NCI-H2081 treated with DMSO at 0.1 percent for 48 hours (cell line): ENCODE measurements at places on chromosomes 4 and X.

DNA sequence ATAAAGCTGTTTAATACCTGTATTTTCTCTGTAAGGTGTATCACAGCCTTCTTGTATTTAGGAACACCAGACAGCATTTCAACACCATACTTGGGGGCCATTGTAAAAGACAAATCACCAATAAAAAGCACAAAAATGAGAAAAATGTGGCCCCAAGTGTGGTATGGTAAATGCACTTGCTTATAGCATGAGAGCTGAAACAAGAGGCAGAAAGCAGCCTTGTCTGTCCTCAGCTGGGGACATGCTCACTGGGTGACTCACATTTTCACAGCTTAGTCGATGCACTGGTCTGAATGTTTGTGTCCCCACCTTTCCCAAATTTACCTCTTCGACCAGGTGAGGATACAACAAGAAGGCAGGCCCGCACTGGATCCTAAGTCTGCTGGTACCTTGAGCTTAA lies 639.7 kb upstream of the AGA start:
- DNase-seq, result no peak

DNA sequence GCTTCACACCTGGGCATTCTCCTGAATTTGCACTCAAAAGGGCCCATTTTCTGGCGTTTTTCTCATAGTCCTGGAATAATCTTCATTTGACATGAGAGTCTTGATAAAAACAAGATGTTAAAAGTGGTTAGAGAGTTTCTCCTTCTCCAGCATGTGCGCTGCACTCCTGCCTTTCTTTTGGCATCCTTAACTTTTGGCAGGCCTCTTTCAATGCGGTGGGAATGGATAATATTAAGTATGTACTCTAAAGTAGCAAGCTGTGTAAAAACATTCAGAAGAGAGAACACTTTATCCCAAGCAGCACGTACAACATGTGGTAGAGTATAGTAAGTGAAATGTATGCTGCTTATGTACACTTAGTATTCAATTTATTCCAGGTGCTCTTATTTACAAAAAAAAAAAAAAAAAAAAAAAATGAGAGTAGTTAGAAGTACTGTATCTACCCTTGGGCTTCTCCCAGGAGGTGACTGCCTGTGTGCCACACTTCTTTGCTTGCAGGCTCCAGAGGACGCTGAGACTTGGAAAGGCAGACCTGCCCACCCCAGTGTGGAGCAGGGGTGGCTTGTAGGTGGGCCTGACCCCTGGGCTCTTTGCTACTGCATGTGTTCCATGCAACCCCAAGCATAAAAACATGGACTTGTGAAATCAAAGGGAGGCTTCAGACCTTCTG lies 3.9 kb downstream of the FGF2 start:
- DNase-seq, result no peak

DNA sequence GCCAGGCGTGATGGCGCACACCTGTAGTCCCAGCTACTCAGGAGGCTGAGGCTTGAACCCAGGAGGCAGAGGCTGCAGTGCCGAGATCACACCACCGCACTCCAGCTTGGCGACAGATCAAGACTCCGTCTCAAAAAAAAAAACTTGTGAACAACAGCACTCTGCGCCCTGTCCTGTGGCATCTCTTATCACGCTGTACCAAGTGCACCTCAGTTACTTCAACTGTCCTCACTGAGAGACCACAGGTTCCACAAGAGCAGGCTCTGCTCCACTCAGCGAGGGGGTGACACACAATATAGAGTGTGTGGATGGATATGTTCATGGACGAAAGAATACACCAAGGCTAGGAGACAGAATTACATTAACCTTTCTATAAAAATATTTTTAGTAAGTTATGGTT lies 49.3 kb downstream of the ADGRA3 start:
- no peak for DNase-seq

DNA sequence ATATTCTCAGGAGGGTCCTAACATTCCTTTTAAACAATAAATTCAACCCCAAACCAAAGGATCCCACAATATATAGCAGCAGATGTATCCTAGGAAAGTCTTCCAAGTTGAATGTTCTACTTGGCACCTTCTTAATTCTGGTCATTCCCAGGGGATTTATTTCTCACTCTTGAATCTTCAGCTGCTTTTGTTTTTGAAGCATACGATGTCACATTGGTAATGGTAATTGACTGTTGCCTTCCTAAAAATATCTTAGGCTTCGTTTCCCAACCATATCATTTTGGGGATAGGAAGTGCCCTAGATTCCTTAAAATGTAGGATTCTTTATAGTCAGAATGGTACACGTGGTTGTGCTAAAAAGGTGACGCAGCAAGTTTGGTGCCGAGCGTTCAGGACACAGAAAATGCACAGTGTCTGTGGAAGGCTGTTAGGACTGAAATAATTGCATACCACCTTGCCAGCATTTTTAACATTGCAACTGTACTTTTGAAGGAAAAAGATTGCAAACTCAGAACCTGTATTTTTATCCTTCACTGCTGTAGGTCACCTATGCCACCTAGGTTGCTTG lies 8.1 kb downstream of the SNX25 start:
- no peak for DNase-seq

- no peak for DNase-seq
Measured at GRCh38 chr4:180766045-180766444, 1477.2 kb upstream of the TENM3 start.

DNA sequence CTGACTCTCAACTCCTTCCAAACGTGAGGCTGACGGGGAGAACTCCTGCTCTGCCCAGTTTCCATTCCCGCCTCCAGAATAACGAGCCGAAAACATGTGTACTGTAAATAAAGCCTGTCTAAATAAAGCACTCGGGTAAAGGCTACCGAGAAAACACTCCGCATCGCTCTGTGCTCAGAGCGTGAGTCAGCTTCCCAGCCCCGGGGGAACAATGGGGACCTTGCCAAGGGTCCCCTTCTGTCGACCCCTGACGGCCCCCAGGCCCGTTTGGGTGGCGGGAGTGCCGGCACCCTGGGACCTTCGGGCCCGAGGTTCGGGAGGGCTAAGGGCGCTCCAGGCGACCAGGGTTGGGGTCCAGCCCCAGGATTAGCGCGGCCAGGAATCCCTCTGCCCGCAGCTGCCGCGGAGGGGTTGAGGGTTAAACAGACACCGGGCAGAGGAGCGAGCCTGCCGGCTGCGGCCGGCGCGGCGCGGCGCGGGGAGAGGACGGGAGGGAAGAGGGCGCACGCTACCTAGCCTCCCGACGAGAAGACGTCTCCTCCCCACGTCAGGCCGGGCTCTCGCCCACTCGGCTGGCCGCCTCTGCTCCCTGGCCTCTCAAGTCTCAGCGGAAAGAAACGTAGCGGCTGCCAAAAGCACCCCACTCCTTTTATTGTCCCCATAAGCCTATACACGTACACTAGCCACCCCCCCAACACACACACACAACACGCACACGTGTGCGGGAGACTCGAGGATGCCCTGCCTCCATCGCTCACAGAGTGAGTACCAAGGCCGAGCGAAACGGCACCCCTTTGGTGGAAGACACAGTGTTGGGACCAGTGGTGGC lies 85.5 kb downstream of the BCOR start:
- no peak for DNase-seq

GRCh38 chrX:22383988-22384387 lies 111.3 kb downstream of the CBLL2 start:
- DNase-seq, result no peak

DNA sequence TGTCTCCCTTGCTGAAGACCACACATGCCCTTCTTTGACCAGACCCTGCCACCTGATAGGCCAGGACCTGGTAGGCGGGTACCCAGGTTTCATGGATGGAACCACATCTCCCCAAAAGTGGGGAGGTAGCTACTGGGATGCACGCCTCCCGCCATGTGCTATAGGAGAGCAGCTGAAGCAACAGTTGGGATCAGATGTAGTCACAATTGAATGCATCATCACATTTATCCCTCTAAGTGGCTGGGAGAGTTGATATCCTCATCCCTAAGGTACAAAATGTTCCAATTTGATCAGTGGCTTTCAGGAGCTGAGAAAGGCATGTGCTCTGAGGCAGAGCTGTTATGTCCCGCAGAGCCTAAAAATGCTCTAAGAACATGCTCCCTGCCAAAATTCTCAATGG lies 54.0 kb upstream of the MTM1 start:
- no peak for DNase-seq

DNA sequence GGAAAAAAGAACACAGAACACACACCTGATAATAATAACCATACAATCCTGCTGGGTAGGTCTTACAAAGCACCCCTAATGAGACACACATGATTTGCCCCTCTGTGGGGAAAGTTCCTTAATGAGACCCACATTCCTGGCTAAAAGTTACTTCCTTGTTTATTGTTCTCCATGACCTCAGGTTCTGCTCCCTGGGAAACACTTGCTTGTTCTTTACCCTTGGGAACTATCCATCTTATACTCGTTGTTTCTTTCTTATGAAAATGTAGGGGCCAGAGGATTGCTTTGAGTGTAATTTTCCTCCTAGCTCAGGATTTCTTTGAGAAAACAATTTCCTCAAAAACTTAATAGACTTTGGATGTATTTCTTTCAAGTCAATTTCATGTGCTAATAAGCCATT lies 52.1 kb upstream of the PCDH10 start:
- DNase-seq, result no peak

DNA sequence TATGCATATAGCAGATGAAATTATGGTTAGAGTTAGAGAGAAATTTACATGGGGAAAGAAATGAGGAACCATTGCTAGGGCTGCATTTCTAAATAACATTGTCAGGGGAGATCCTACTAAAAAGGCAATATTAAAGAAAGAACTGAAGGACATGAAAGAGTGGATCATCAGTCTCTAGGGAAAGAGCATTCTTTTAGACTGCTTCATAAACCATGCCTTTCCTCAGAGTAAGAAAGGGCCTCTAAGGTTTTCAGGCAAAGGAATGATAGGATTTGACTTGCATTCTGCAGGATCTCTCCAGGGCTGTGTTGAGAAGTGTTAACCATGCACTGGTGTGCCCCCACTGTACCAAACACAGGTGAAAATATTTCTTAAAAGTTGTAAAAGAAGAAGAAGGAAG lies 385.4 kb upstream of the MAD2L1 start:
- DNase-seq, result no peak

DNA sequence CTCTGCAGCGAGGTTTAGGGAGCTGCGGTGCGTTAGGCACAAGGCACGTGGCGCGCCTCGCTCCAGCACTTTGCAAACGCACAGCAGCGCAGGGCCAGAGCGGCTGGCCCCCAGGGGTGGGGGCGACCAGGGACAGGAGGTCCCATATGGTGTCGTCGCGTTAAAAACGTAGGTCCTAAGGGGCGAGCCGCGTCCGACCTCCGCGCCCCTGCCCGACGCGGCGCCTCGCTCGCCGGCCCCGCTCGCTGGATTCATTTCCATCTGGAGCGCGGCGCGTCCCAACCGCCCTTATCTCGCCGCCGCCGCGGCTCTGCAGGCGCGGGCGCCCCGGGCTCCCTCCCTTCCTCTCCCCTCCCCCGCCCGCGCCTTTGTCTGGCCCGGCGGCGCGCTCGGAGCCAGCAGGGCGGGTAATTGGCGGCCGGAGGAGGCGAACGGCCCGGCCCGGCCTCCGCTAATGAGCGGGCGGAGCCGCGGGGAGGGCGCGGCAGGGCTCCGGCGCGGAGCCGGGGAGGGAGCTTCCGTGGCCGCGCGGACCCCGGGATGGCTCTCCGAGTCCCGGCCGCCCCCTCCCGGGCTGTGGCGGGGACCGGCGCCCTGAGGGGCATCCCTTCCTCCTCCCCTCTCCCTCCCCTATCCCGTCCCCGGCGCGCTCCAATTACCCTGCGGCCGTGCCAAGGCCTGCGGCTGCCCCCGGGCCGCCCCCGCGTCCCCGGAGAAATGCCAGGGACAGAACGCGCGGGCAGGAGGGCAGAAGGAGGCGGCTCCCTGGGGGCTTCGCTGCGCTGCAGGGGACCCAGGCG lies 409.0 kb downstream of the BCOR start:
- DNase-seq, result no peak

DNA sequence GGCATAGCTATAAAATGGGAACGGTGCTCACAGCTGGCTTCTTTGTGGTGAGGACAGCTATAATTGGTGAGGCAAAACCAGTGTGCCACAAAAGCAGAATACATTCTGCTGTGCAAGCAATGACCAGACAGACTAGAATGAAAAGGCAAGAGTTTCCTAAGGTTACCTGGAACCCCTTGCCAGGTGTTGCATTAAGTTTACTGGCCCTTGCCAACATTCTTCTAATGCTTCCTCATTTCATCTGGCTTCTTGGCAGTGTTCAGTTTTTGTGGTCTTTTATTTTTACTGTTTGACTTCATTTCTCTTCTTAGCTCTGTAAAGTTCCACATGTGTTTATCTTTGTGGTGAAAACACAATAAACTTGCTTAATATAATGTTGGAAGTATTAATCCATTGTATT lies 131.4 kb downstream of the PTTG2 start:
- no peak for DNase-seq

DNA sequence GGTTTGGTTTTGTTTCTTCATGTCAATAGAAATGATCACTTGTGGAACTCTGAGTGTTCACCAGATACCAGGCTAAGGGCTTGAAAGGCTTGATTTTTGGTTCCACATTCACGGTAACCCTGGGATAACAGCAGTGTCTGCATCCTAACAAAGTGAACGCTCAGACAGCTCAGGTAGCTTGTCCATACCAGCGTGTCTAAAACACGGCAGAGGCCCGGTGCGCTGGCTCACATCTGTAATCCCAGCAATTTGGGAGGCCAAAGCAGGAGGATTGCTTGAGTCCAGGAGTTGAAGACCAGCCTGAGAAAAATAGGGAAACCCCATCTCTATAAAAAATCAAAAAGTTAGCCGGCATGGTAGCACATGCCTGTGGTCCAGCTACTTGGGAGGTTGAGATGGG lies 49.0 kb downstream of the HTRA3 start:
- no peak for DNase-seq

GRCh38 chr4:79445371-79445781 lies 37.3 kb upstream of the GK2 start:
- no peak for DNase-seq
